ENCODE measurements at places on chromosomes 5 and 9. TPM values are rescaled to one million over a fixed set of nuclear protein-coding genes. Genes with fewer than 3 reads are reported as not detected.

The ANKRD18A gene
- 3.3 TPM for polyA plus RNA-seq

The GPR151 gene
- not detected for polyA plus RNA-seq

The ZBTB34 gene
- polyA plus RNA-seq, result 1.5 TPM

The PCDHA2 gene
- polyA plus RNA-seq, result not detected

The IL9 gene
- polyA plus RNA-seq, result not detected

The LCN12 gene
- 6.3 TPM for polyA plus RNA-seq

The DENND4C gene
- polyA plus RNA-seq, result 7.7 TPM

The FREM1 gene
- polyA plus RNA-seq, result 0.12 TPM

The ARL10 gene
- polyA plus RNA-seq, result 0.31 TPM

The OTP gene
- not detected for polyA plus RNA-seq

The DIRAS2 gene
- polyA plus RNA-seq, result 0.10 TPM

The SMIM15 gene
- polyA plus RNA-seq, result 44.3 TPM

The ARID3C gene
- not detected for polyA plus RNA-seq

The OGN gene
- polyA plus RNA-seq, result 5.3 TPM

The ANKDD1B gene
- polyA plus RNA-seq, result 0.37 TPM

The OR1J2 gene
- not detected for polyA plus RNA-seq

The PCDHGC3 gene
- 29.1 TPM for polyA plus RNA-seq

The NPDC1 gene
- polyA plus RNA-seq, result 104 TPM

The SLC6A3 gene
- 0.05 TPM for polyA plus RNA-seq

The PITX1 gene
- polyA plus RNA-seq, result 149 TPM

The GTF3C4 gene
- polyA plus RNA-seq, result 2.7 TPM

The PDE6A gene
- polyA plus RNA-seq, result not detected

The TBC1D2 gene
- 6.4 TPM for polyA plus RNA-seq

The PCDHGA8 gene
- not detected for polyA plus RNA-seq

The STPG3 gene
- polyA plus RNA-seq, result not detected

The NDUFS6 gene
- polyA plus RNA-seq, result 93.3 TPM

The SLC34A1 gene
- polyA plus RNA-seq, result not detected

The ENHO gene
- 63.8 TPM for polyA plus RNA-seq

The ECSCR gene
- polyA plus RNA-seq, result 7.3 TPM

Measured in stomach (tissue), 19 donors.